ENCODE measurements at places on chromosomes 11 and 22.

- DNase-seq, result no peak
Observed at GRCh38 chr11:123434911-123435310, 4.8 kb downstream of the GRAMD1B start.

DNA sequence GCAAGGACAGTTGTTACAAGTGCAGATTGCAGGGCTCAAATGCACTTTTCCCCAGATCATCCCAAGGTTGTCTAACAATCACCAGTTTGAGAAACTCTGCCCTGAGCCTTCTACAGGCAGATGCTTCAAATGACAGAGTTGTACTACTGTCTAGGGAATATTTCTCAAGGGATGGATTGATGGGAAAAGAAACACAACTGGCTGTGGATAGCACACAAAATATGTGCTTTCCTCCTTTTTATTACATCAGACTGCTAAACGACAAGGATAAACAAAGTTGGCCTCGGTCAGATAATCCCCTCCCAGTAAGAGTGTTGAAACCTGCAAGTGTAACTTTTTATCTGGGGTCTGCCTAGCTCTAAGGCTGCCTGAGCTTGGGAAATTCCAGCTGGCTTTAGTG is 46.6 kb upstream of the SORL1-AS1 start:
- no peak for DNase-seq

DNA sequence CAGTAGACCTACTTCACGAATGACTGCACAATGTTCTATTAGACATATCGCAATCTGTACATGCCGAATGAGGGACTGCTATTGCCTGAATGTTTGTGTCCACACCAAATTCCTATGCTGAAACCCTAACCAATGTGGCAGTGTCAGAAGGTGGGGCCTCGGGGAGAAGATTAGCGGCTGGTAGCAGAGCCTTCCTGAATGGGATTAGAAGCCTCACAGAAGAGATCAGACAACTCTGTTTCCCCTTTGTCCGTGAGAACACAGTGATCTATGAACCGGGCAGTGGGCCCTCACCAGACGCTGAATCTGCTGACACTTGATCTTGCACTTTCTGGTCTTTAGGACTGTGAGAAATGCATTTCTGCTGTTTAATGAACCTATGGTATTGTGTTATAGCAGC is 33.1 kb downstream of the LRFN4 start:
- no peak for DNase-seq

GRCh38 chr11:69486056-69486772 is 4.8 kb downstream of the LINC01488 start:
- DNase-seq, result no peak

DNA sequence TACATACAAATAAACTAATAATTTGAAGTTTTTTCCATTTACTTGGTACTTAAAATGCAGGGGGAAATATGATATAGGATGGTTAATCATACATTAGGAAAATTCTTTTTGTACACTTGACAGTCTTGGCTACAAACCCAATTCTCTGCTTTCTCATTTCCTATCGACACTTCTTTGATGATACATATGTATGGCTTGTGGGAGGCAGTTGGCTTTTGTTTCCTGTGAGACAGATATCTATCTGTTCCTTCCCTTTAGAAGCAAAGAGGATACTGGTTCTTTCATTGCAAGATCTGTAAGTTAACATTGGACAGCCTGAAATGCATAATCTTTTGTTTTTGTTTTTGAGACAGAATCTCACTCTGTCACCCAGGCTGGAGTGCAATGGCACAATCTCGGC is 47.9 kb upstream of the ADORA2A start:
- no peak for DNase-seq

DNA sequence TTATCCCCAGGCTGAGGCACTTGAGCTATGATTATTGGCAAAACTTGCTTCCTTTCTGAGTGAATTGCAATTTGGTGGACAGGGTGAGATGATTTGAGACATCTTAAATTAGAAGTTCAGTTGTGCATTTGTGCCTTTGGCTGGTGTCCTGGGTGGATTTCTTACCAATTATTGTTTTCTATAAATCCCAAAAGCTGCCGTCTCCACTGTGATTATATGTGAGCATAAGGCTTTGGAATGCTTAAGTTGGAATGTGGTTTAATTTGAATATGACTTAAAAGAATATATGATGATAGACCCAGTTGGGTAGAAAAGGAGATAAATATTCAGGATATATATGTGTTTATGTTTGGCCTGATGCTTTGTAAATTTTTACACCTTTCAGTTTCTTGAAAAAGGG is 70.0 kb downstream of the EXT2 start:
- no peak for DNase-seq

DNA sequence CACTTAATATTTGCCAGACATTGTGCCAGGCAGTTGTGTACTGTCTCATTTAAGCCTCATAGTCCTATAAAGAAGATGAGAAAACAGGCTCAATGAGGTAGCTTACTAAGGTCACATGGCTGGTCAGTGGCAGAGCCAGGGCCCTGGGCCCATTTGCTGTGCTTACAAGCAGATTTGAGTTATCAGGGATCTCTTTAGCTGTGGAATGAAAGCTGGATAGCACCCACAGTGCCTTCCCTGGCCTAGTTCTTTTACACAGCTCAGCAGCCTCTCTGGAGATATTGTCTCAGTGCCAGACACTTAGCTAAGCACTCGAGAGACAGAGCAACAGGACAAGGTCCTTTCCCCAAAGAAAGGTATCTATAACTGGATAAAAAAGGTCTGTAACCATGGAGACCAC is 6.1 kb downstream of the TMEM86A start:
- DNase-seq, result no peak

DNA sequence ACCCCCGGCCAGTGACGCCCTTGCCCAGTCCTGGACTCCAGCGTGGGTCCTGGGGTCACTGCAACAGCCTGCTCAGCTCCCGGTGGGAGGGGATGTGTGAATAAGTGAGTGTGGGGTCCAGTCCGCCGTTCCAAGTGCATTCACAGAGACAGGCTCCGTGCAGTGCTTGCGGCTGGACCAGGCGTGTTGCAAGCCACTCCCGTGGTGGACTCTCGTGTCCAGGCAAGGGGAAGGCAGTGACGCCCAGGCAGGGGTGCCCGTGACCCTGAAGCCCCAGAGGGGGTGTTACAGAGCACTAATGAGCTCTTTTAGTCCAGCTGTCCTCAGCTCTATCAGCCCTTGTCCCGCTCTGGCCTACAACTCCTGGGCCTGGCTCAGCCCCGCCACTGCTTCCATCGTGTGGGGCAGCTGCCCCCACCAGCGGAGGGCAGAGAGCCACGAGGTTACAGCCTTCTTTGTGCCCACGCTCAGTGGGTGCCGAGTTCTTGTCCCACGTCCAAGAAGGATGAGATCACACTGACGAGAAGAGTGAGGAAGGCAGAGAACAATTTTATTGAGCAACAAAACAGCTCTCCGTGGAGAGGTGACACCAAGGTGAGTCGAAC is 1807.5 kb downstream of the LRRC4C start:
- DNase-seq, result no peak

DNA sequence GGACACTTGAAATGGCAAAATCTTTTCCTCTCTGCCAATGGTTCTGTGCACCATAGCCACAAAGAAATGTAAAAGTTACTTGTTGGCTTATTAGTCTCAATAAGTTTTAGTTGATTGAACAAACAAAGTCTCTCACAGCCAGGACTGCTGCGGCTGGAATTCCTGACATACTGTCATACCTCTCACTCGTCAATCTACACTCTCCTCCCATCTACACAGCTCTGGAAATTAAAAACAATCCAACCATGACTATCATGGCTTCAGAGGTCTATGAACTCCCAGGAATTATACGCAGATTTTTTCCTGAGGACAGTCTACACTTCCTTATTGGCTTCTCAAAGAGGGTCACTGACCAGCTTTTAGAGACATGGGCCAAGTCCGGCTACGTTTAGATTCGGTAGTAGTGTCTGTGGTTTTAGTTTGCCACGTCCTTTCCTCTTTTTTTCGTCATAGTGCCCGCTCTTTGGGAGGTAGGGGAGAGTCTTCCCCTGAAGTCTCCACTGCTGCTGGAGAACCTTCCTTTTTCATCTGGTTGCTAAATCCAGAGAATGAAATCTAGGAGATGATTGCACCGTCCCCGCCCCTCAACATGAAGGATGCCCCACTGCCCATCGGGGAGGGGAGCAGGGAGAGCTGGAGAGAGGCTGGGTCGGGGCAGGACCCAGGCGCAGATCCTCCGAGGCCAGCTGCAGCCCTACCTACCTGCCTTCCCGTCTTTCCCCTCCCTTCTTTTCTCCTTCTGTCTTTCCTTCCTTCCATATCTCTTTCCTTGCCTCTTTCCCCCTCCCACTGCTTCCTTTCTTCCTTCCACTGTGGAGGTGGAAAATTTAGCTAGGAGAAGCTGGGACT is 1.0 kb upstream of the PLEKHB1 start:
- DNase-seq, result no peak

DNA sequence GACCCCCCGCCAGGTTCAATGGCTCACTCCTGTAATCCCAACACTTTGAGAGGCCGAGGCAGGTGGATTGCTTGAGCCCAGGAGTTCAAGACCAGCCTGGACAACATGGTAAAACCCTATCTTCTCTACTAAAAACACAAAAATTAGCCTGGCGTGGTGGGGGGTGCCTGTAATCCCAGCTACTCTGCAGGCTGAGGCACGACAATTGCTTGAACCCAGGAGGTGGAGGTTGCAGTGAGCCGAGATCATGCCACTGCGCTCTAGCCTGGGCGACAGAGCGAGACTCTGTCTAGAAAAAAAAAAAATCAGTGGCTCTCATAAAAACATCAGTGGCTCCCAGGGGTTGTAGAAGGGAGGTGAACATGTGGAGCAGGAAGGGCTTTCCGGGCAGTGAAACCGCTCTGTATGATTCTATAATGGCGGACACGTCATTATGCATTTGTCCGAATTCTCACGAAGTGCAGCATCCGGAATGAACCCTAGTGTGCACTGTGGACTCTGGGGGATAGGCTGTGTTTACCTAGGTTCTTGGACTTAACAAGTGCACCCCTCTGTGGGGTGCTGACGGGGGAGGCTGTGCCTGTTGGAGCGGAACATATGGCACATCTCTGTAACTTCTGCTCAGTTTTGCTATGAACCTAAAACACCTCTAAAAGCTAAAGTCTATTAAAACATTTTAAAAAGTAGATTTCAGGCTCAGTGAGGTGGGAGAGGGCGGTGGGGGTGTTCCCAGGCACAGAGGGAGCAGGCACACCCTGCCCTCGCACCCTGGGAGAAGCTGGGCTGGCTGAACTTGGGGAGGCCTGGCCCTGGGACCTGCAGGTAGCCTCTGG is 49.1 kb upstream of the SEPTIN5 start:
- DNase-seq, result no peak

DNA sequence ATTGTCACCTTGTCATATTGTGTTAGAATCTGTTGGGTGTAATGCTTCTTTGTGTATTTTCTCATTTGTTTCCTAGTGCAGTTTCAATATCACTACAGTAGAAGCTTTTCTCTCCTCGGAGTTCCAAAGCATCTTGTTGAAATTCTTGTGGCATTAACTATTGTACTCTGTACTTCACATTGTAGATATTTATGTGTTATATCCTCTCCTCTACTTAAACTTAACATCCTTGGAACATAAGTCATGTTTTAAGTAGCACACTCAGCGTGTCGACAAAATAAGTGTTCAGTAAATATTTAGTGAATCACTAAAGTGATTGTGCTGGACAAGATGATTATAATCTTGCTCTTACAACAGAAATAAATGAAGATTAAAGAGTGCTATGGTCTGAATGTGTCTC is 201.7 kb downstream of the ARHGAP42 start:
- no peak for DNase-seq

GRCh38 chr22:33274214-33275072 is 216.3 kb upstream of the SYN3 start:
- DNase-seq, result peak; percentile 3

GRCh38 chr11:118224511-118225188 is at the start of gene JAML:
JAML (minus strand) TSS chr11:118225011; CDS start chr11:118214866, 10,145 bp downstream.
- no peak for DNase-seq

- no peak for DNase-seq
Observed at GRCh38 chr11:19666951-19667350, 45.7 kb upstream of the NAV2 start.

DNA sequence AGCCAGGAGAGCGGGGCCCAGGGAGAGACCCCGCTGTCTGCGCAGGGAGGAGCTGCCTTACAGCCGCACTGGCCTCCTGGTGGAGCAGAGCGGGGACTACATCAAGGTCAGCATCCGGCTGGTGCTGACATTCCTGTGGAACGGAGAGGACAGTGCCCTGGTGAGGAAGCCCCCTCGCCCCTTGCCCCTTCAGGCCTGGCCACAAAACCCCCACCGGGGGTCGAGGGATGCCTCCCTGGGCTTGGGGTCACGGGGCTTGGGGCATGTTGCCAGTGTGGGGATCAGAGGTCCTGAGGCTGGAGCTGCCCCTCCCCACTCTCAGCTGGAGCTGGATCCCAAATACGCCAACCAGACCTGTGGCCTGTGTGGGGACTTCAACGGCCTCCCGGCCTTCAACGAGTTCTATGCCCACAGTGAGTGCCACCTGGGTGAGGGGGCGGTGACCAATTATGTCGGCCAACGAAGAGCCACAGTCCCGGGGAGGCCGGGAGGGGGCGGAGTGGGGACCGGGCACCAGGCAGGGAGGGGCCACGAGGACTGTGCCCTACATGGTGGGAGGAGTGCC is 4.2 kb downstream of the MUC5B start:
- no peak for DNase-seq

GRCh38 chr22:29198240-29198639 is 7.5 kb upstream of the EMID1 start:
- DNase-seq, result no peak

- DNase-seq, result peak; percentile 48
Observed at GRCh38 chr11:71130106-71130505, 122.3 kb downstream of the SHANK2 start.

DNA sequence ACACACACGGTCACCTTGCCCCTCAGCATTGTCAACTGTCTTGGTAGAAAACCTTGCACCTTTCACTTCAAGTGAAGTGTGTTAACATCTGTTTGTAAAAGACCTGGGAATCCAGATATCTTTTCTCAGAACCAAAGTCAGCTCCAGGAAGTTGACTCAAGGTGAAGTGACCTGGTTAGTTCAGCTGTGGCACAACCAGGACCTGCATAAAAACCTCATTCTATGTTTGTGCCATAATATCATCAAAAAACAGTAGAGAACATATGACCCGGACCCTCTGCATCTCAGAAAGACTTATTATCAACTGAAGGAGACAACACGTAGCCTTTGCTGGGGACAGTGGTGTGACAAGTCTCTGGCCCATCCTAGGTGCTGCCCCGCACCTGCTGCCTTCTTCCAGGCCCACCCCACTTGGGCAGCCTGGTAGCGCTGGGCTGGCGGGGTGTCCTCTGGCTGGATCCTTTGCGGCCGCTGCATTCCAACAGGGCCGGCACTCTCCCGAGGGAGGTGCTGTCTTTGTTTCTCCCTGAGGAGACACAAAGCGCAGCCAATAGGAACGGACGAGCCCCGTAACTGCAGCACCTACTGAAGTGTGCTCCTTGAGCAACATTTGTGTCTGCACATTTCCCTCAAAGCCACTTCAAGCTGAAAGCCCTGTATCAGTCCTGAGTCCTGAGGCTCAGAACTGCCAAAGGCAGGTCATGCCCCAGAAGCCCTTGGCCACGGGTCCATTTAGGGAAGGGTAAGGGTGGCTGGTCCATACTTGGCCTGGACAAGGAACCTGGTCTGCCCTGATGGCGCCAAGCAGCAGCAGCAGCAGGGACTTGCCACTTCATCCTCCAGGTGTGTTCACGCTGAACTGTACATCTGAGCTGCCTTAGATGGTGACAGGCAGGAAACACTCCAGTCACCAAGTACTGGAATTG is 25.2 kb downstream of the LRRC74B start:
- DNase-seq, result no peak

Measured in RWPE1 (cell line).